Panc1 (cell line): ENCODE measurements at places on chromosomes 3 and 15. TPM values are rescaled to one million over a fixed set of nuclear protein-coding genes. Genes with fewer than 3 reads are reported as not detected.

DNA sequence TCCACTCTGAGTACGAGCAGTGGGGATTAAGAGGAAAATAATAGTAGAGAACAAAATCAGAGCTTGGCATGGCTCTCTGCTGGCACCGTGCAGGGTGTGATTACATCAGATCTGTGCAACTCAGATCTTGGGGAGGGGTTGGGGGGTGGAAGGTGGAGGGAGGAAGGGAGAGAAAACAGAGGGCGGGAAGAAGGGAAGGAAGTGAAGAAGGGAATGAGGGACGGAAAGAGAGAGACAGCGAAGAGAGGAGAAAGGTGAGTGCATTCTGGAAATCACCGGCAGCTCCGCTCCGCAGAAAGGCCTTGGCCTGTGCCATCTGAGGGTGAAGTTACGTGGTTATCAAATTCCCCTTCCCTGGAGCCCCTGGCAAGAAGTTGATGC, 31.0 kb upstream of the ADAMTS17 start:
- no peaks in the 10 kb centered on the region for H3K36me3 ChIP-seq
- no peak for DNase-seq
- H3K4me1 ChIP-seq = no peaks in the 10 kb centered on the region
- no peak overlapping the region for H3K4me3 ChIP-seq
- H3K27me3 ChIP-seq = no peaks in the 10 kb centered on the region

DNA sequence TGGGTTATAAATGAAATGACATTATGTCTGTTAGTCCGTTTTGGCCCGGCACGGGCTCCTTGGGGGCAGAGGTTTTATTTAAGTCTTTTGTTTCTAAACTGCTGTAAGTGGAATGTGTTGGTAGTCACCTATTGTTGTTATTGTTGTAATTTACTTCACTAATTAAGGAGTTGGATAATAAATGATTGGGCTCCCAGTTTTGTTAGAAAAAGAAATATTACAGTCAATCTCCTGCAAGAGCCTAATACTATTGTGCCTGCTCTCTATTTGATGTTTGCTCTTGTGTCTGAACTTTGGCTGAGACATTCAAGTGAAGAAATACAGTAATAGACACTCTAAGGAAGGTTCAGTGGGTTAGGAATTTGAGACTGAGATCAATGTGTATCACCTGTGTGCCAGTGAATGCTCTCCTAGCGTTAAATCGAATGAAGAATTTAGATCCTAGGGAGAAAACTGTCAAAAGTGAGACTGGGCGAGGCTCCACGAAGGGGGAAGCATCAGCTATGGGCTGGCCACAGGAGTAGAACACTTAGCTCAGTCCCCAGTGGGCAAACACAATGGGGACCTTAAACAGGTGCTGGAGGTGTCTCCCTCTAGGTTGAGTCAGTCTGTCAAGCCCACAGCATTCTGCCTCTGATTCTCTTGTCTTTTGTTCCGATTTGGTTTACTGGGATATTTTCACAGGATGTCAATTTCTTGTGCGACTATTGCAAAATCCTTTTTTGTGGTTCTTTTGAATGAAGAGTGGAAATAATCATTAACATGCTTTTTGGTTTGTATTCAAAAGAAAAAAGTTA, 1.2 kb downstream of the ROBO2 start:
- H3K4me1 ChIP-seq = no peaks in the 10 kb centered on the region
- H3K27ac ChIP-seq = no peak overlapping the region
- no peak for DNase-seq
- H3K4me3 ChIP-seq = no peak overlapping the region
- H3K36me3 ChIP-seq = no peaks in the 10 kb centered on the region
- no peaks in the 10 kb centered on the region for H3K27me3 ChIP-seq

- H3K27me3 ChIP-seq = no peaks in the 10 kb centered on the region
- H3K27ac ChIP-seq = peak overlapping the region; percentile 71
- peaks cover 16% of the 10 kb centered on the region for H3K4me1 ChIP-seq
- H3K36me3 ChIP-seq = no peaks in the 10 kb centered on the region
- no peak for DNase-seq
- H3K4me3 ChIP-seq = peak overlapping the region; percentile 51
Observed at GRCh38 chr15:40511472-40512133, 40.8 kb downstream of the CHST14 start.

GRCh38 chr15:37289109-37289765, 188.9 kb upstream of the MEIS2 start:
- no peak for DNase-seq
- H3K4me1 ChIP-seq = no peaks in the 10 kb centered on the region
- H3K36me3 ChIP-seq = no peaks in the 10 kb centered on the region
- H3K27me3 ChIP-seq = no peaks in the 10 kb centered on the region
- no peak overlapping the region for H3K4me3 ChIP-seq
- H3K27ac ChIP-seq = no peak overlapping the region

DNA sequence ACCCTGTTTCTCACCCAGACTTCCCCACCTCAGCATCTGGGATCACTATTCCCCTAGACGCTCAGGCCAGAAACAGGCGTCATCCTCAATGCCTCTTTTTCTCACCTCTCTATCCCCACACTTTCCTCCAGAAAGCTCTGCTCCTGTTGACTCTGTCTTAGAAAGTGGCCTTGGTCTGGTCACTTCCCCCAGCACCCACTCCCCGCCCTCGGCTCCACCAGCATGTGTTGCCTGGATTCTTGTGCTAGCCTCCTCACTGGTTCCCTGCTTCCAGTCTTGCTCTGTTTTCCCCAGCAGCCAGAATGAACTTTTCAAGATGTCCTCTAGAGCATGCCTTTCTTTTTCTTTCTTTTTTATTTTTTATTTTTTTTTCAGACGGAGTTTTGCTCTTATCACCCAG, 39.7 kb upstream of the ESYT3 start:
- H3K4me3 ChIP-seq = no peak overlapping the region
- DNase-seq = no peak
- no peak overlapping the region for H3K27ac ChIP-seq

GRCh38 chr3:155595371-155595770, 149.5 kb downstream of the PLCH1 start:
- H3K36me3 ChIP-seq = no peaks in the 10 kb centered on the region
- H3K27ac ChIP-seq = no peak overlapping the region
- H3K4me3 ChIP-seq = no peak overlapping the region

- no peak overlapping the region for H3K4me3 ChIP-seq
- 0 out of 2 replicates have a peak overlapping the region, but pooled peaks have one; percentile 37 for H3K27ac ChIP-seq
- no peak for DNase-seq
- no peaks in the 10 kb centered on the region for H3K27me3 ChIP-seq
Observed at GRCh38 chr3:194313560-194314387, 37.4 kb downstream of the CPN2 start.

- no peak overlapping the region for H3K27ac ChIP-seq
- H3K4me1 ChIP-seq = no peaks in the 10 kb centered on the region
- DNase-seq = no peak
- H3K4me3 ChIP-seq = no peak overlapping the region
- no peaks in the 10 kb centered on the region for H3K36me3 ChIP-seq
Observed at GRCh38 chr3:197019535-197019934, 10.1 kb downstream of the MELTF start.

DNA sequence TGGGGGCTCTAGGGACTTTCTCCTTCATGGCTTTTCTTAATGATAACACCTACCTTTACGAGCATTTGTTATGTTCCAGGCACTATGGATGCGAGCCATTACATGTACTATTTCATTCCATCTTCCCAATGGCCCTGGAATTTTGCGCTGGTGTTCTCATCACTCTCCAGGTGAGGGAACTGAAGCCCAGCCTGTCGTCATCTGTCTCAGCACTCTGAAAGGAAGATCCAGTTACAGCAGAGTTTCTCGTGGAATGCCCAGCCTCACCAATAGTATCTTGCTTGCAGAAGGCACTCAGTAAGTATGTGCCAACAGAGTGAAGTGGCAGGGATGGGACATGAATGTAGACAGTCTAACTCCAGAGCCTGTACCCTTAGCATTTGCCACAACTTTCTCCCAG, 56.8 kb downstream of the NOX5 start:
- peaks cover 5% of the 10 kb centered on the region; the same call in 1 of the 2 replicates for H3K27me3 ChIP-seq
- H3K27ac ChIP-seq = no peak overlapping the region
- H3K4me1 ChIP-seq = no peaks in the 10 kb centered on the region
- no peak for DNase-seq

DNA sequence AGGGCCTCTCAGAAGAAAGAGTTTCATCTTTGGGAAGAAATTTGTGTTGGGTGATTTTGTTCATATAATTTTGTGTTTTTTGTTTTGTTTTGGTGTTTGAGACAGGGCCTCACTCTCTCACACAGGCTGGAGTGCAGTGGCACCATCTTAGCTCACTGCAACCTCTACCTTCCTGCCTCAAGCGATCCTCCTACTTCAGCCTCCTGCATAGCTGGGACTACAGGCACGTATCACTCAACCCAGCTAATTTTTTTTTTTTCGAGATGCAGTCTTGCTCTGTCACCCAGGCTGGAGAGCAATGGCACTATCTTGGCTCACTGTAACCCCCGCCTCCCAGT, 29.0 kb upstream of the PIK3CB start:
- DNase-seq = no peak
- peaks cover 27% of the 10 kb centered on the region for H3K4me1 ChIP-seq
- no peak overlapping the region for H3K4me3 ChIP-seq
- H3K36me3 ChIP-seq = no peaks in the 10 kb centered on the region
- peak overlapping the region; percentile 84 for H3K27ac ChIP-seq

- H3K4me1 ChIP-seq = no peaks in the 10 kb centered on the region
- no peak overlapping the region for H3K4me3 ChIP-seq
- H3K27ac ChIP-seq = no peak overlapping the region
- DNase-seq = no peak
- H3K36me3 ChIP-seq = no peaks in the 10 kb centered on the region
Observed at GRCh38 chr15:68428431-68428940, 3.5 kb downstream of the ITGA11 start.

DNA sequence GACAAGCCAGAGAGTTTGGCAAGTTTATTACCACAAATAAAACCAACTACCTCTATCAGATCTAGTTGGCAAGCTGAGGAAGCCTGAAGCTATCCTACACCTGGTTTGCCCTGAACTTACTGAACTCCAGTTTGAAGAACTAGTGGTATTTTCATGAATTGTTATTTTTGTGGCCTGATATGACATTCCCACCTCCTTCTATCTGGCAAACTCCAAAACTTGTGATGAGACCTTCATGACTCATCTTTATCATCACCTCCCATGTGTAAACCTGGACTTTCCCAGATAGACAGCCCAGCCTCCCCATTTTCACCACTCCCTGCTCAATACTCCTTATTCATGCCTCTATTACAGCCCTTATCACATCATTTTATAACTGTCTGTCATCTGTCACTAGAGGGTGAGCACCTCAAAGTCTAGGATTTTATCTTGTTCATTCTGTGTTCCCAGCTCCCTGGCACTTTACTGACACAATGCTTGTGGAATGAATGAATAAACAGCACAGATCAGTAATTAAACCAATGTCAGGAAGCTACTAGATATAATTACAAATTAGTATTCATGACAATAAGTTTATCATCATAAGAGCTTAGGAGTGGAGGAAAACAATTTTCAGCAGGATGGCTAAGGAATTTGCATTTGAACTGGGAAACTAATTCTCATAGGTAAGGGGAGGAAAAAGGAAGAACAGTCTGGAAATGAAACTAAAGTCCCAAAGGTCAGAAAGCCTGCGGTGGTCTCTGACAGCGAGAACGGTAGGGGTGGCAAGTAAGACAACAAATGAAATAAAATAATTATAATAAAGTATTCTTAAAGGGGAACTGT, 13.2 kb upstream of the TRANK1 start:
- no peak for DNase-seq
- no peak overlapping the region for H3K4me3 ChIP-seq
- no peaks in the 10 kb centered on the region for H3K36me3 ChIP-seq
- no peaks in the 10 kb centered on the region for H3K27me3 ChIP-seq
- H3K27ac ChIP-seq = no peak overlapping the region
- H3K4me1 ChIP-seq = no peaks in the 10 kb centered on the region

- H3K36me3 ChIP-seq = peaks cover 18% of the 10 kb centered on the region; the same call in 1 of the 2 replicates
- no peak overlapping the region for H3K4me3 ChIP-seq
- no peak overlapping the region for H3K27ac ChIP-seq
- H3K4me1 ChIP-seq = no peaks in the 10 kb centered on the region
- DNase-seq = no peak
- H3K27me3 ChIP-seq = no peaks in the 10 kb centered on the region
Observed at GRCh38 chr3:121665488-121665887, 4.8 kb upstream of the HCLS1 start.

DNA sequence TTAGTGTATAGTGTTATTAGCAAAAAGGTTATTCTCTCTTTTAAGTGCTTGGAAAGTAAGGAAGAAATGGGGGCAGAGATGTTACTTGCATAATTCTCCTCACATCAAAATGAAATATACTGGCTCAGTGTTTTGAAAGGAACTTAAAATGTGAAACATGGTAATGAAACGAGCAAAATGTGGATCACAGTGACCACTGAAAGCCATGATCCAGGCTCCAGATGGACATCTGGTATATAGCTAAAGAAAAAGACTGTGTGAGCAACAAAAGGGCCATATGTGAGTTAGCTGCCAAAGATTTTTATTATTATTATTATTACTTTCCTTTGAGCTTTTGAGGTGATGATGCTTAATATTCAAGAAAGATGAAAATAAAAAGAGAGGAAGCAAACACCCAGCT, 89.6 kb downstream of the GAP43 start:
- no peak overlapping the region for H3K27ac ChIP-seq
- no peaks in the 10 kb centered on the region for H3K27me3 ChIP-seq
- H3K4me1 ChIP-seq = no peaks in the 10 kb centered on the region
- no peak overlapping the region for H3K4me3 ChIP-seq

DNA sequence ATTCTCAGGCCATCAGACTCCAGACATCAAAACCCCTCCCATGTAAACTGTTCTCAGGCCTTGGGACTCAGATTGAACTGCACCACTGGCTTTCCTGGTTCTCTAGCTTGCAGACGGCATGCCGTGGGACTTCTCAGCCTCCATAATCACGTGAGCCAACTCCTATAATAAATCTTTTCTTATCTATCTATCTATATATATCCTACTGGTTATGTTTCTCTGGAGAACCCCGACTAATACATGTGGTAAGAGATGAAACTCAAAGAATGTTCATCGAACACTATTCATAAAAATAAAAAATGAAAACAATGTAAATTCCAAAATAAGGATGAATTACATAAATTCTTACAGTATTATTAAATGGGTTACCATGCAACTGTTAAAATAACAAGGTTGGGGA, 84.5 kb upstream of the NTRK3 start:
- DNase-seq = no peak
- no peaks in the 10 kb centered on the region for H3K4me1 ChIP-seq
- H3K4me3 ChIP-seq = no peak overlapping the region

The TRIP4 gene
- 42.8 TPM for total RNA-seq

The PLA2G4E gene
- total RNA-seq = not detected

The CFAP100 gene
- not detected for total RNA-seq

The STRIT1 gene
- total RNA-seq = not detected

The RPL29 gene
- total RNA-seq = 696 TPM

The EMC7 gene
- total RNA-seq = 79.6 TPM

The C3orf85 gene
- total RNA-seq = not detected

The TUSC7 gene
- not detected for total RNA-seq

The GPR160 gene
- 0.18 TPM for total RNA-seq

The CHAC1 gene
- total RNA-seq = 15.5 TPM

The MINDY4B gene
- not detected for total RNA-seq

The HIGD2B gene
- total RNA-seq = 0.21 TPM

The PTX3 gene
- 2.1 TPM for total RNA-seq

The RAB5A gene
- 31.2 TPM for total RNA-seq

The TEX55 gene
- total RNA-seq = not detected

The CTXND1 gene
- total RNA-seq = not detected

The CDCP1 gene
- total RNA-seq = 47.8 TPM
